ENCODE measurements at places on chromosomes 11 and 22.

- peak; percentile 85 for DNase-seq
These were observed 62.5 kb upstream of the PPARA start for GRCh38 chr22:46087816-46088277.

DNA sequence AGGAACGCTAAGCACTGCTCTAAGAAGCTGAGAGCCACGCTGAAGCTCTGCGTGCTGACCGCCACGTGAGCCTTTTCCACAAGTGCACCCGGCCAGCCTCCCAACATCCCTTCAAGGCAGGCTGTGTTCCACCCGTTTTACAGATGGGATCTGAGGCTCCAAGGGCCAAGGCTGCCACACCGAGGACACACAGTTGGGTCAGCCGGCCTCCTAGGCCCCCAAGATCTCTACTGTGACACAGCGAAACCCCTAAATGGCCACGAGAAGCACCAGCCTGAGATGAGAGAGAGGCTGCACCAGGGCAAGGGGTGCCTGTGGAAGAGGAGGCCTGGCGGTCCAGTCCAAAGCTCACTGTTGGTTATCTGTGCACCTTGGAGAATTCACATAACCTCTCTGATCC lies 11.8 kb upstream of the CD5 start:
- no peak for DNase-seq

GRCh38 chr11:57266157-57266556 lies 29.1 kb upstream of the APLNR start:
- no peak for DNase-seq

GRCh38 chr11:94007906-94008305 lies 13.2 kb upstream of the HEPHL1 start:
- no peak for DNase-seq

DNA sequence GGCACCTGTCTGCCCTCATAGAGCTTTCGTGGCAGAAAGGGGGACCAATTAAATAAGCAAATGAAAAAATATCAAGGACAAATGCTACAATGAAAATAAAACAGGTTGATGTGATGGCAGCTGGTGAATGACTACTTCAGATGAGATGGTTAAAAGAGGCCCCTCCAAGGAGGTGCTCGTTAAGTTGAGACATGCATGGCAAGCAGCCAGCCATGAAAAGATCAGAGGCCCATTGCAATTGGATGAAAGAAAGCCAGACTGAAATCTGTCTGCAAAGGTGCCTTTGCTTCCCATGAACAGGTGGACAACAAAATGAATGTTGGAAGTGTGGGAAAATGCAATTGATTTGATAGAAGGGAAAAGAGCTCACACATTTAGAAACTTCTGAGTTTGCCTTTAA lies 848 bp upstream of the TRPC6 start:
- DNase-seq = no peak

- DNase-seq = no peak
These were observed 7.6 kb upstream of the PTH start for GRCh38 chr11:13503393-13503792.

All from amniotic epithelial cell (primary cell).